Astrocyte (in vitro differentiated cells and primary cell): ENCODE measurements at places on chromosomes 6 and 20. TPM values are rescaled to one million over a fixed set of nuclear protein-coding genes. Genes with fewer than 3 reads are reported as not detected.

DNA sequence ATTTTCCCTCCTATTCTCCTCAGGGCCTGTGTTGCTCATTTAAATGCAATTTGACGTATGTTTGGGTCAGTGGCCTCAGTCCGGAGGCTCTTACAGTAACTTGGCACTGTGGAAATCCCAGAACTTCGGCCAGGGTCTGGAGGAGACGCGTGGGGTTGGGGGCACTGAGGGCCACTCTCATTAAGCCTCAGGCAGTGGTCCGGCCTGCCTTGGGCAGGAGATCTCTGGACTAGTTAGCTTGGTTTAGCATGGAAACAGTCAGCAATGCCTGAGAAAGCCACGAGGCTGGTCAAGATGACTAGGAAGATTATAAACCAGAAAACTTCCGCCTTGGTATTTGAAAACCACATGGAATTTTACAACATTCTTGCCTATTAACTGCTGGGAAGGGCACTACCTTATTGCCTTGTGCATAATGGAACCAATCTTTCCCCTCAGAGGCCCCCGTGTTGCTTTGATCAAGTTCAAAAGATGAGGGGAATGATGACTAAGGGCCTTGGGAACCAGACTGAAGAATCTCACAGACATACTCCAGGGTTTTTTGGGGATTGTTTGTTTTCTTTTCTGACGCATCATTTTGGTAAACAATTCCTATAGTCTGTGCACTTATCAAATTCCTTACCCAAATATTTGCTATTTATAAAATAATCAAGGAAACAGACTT is 206.0 kb upstream of the PREP start:
- no peak overlapping the region for H3K4me3 ChIP-seq
- no peaks in the 10 kb centered on the region for H3K36me3 ChIP-seq
- H3K27ac ChIP-seq, result peak overlapping the region; percentile 98
- no peaks in the 10 kb centered on the region for H3K27me3 ChIP-seq
- H3K4me1 ChIP-seq, result peaks cover 21% of the 10 kb centered on the region
- DNase-seq, result peak; percentile 99

The ZC3H12D gene
- total RNA-seq, result 0.05 and 0.10 TPM in 2 replicates

DNA sequence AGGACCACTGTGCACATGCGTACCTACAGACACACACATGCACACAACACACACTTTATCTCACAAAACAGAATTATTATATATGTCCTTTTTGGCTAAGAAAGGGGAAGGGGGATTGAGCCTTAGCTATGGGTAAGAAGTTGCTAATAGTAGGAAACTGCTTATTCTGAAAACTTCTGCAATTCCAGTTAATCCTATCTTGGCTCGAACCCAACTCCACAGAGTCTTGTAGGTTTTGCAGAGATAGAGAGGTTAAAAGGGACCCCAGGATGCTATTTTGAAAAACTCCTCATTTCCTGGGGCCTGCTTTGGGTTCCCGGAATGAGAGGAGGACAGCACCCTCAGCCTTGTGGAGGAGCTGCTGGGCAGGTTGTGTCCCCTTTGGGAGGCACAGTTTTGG is 233.8 kb downstream of the CLIC5 start:
- H3K36me3 ChIP-seq, result no peaks in the 10 kb centered on the region
- no peak overlapping the region for H3K27ac ChIP-seq
- no peak for DNase-seq
- H3K4me3 ChIP-seq, result no peak overlapping the region
- no peaks in the 10 kb centered on the region for H3K4me1 ChIP-seq

GRCh38 chr6:20678831-20679352 is 144.6 kb downstream of the CDKAL1 start:
- no peaks in the 10 kb centered on the region for H3K27me3 ChIP-seq
- H3K27ac ChIP-seq, result no peak overlapping the region
- H3K4me3 ChIP-seq, result no peak overlapping the region
- no peaks in the 10 kb centered on the region for H3K4me1 ChIP-seq
- no peaks in the 10 kb centered on the region for H3K36me3 ChIP-seq

DNA sequence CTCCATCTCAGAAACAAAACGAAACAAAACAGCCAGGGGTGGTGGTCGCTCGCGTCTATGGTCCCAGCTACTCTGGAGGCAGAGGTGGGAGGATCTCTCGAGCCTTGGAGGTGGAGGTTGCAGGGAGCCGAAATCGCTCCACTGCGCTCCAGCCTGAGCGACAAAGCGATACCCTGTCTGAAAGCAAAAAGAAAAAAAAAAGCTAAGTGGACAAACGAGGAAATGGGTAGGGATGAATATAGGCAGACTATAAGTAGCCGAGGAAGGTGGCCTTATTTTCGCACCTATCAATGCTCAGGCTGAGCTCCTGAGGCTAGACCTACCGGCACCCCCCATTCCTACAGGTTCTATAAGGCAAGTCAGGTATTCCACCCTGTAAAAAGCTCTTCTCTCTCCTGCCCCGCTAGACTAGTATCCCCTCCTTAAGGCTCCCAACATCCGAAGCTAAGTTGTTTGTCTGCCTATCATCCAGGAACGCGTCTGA is 650 bp upstream of the CASP8AP2 start:
- H3K4me3 ChIP-seq, result peak overlapping the region; percentile 87
- no peak for DNase-seq
- peaks cover 13% of the 10 kb centered on the region for H3K4me1 ChIP-seq
- no peaks in the 10 kb centered on the region for H3K27me3 ChIP-seq

- peaks cover 3% of the 10 kb centered on the region for H3K36me3 ChIP-seq
- no peak overlapping the region for H3K4me3 ChIP-seq
- peak; percentile 48 for DNase-seq
- H3K27ac ChIP-seq, result no peak overlapping the region
- no peaks in the 10 kb centered on the region for H3K27me3 ChIP-seq
- no peaks in the 10 kb centered on the region for H3K4me1 ChIP-seq
Observed at GRCh38 chr6:158316022-158316421, 3.8 kb downstream of the TULP4 start.

DNA sequence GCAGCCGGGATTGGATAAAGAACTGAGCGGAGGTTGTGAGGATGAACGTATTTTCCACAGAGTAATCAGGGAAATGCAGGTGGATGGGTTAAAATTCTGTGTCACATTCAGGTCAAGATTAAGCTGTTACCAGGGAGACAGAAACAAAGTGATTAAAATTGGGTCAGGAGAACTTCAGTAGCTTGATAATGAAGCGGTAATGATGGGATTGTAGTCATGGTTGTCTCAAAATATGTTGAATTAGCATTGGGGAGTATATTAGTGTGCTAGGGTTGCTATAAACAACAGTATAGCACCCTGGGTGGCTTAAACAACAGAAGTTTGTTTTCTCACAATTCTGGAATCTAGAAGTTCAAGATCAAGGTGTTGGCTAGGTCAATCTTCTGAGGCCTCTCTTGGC is 155.5 kb downstream of the GJA1 start:
- H3K4me1 ChIP-seq, result no peaks in the 10 kb centered on the region
- DNase-seq, result no peak
- H3K4me3 ChIP-seq, result no peak overlapping the region
- no peaks in the 10 kb centered on the region for H3K36me3 ChIP-seq
- no peaks in the 10 kb centered on the region for H3K27me3 ChIP-seq
- no peak overlapping the region for H3K27ac ChIP-seq

The METTL24 gene
- 0.36 and 0.75 TPM in 2 replicates for total RNA-seq

DNA sequence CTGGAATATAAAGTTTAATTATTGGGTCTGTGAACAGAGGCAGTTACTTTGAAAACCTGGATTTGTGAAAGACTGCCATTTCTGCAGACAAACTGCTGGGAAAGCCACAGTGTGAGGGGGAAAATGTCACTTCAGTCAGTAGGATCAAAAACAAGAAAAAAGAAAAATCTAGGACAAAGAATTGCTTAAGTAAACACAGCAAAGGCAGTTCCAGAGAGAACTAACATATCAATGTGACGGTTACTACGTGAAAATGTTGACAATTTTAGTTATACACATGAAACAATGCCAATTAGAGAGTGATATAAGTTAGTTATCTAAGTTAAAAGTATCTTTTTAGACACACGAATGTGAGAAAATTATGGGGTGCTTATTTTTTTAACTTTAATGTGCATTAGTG is 270.4 kb upstream of the RUNX2 start:
- no peak overlapping the region for H3K4me3 ChIP-seq
- no peaks in the 10 kb centered on the region for H3K27me3 ChIP-seq
- no peak overlapping the region for H3K27ac ChIP-seq
- no peak for DNase-seq
- no peaks in the 10 kb centered on the region for H3K36me3 ChIP-seq
- no peaks in the 10 kb centered on the region for H3K4me1 ChIP-seq

DNA sequence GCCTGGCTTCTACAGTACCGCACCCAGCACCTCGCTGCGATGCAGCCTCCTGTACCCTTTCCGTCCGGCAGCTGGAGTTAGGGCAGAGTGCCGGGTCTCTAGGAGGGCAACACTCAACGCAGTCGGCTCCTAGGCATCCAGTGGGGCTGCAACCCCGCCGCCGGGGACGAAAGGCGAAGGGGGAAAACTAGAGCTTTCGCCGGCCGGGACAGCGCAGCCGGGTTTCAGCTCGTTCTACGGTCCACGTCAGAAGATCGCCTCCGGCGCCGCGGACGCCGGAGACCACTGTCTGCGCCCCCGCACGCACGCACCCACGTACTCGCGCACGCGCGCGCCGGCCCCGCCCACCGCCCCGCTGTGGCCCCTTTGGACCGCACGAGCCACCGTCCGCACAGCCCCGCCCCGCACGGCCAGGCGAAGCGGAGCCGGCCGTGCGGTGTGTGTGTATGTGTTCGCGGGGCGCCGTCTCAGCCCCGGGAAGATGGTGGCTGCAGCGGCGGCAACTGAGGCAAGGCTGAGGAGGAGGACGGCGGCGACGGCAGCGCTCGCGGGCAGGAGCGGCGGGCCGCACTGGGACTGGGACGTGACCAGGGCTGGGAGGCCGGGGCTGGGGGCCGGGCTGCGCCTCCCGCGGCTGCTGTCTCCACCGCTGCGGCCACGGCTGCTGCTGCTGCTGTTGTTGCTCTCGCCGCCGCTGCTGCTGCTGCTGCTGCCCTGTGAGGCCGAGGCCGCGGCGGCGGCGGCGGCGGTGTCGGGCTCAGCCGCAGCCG is at the start of gene ATRN:
Gene ATRN, plus strand, starts transcription at position 392 of the 770 bp plus-strand sequence. Its CDS starts 90 bp downstream, at position 482.
- H3K4me1 ChIP-seq, result peaks cover 6% of the 10 kb centered on the region
- peaks cover 8% of the 10 kb centered on the region for H3K27me3 ChIP-seq
- peak; percentile 85 for DNase-seq
- H3K27ac ChIP-seq, result peak within 1 kb of the TSS; percentile 92
- H3K36me3 ChIP-seq, result no peaks in the 10 kb centered on the region

The MUC22 gene
- 0.05 TPM in 1 of 2 replicates, not detected in the other for total RNA-seq

DNA sequence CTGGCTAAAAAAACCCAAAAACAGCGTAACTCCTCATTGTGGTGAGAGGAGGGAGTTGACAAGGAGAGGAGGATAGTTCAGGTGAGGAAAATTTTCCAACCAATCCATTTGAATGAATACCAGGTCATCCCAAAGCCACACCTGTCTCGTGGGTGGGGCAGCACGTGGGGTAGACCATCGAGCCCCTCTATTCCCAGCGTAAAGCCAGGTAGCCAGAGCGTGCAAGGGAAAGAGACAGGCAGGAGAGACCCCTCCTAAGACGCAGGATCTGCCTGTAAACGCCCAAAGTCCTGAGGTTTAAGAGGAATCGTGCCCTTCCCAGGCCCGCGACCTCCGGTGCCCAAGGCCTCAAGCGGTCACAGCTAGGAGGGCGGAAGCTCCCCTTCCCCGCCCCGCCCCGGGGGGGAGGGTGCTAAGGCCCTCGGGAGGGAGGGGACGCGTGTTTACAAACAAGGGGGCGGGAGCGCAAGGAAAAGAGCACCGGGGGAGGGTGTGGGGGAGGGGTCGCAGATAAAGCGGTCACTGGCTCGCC is 712 bp downstream of the RXRB start:
- peaks cover 35% of the 10 kb centered on the region for H3K4me1 ChIP-seq
- H3K4me3 ChIP-seq, result peak overlapping the region; percentile 98
- H3K27me3 ChIP-seq, result no peaks in the 10 kb centered on the region
- H3K27ac ChIP-seq, result peak overlapping the region; percentile 100
- DNase-seq, result peak; percentile 36
